Transverse colon (tissue), 4 donors: ENCODE measurements at places on chromosomes 16 and 17. TPM values are rescaled to one million over a fixed set of nuclear protein-coding genes. Genes with fewer than 3 reads are reported as not detected.

GRCh38 chr17:34484193-34484733 lies 95.1 kb upstream of the TMEM132E start:
- H3K4me3 ChIP-seq, result no peak overlapping the region
- no peak for DNase-seq
- no peaks in the 10 kb centered on the region for H3K4me1 ChIP-seq
- peaks cover 16% of the 10 kb centered on the region for H3K27me3 ChIP-seq

The ESRP2 gene
- 87.5 TPM for total RNA-seq

GRCh38 chr16:11117576-11118211 lies 138.3 kb downstream of the SOCS1 start:
- no peaks in the 10 kb centered on the region for H3K36me3 ChIP-seq
- DNase-seq, result no peak
- H3K4me3 ChIP-seq, result no peak overlapping the region
- no peaks in the 10 kb centered on the region for H3K27me3 ChIP-seq
- H3K4me1 ChIP-seq, result no peaks in the 10 kb centered on the region

The UBTF gene
- 60.3 TPM for total RNA-seq

The MT1F gene
- 6.8 TPM for total RNA-seq

The THUMPD1 gene
- total RNA-seq, result 64.8 TPM

The HS3ST4 gene
- not detected for total RNA-seq

DNA sequence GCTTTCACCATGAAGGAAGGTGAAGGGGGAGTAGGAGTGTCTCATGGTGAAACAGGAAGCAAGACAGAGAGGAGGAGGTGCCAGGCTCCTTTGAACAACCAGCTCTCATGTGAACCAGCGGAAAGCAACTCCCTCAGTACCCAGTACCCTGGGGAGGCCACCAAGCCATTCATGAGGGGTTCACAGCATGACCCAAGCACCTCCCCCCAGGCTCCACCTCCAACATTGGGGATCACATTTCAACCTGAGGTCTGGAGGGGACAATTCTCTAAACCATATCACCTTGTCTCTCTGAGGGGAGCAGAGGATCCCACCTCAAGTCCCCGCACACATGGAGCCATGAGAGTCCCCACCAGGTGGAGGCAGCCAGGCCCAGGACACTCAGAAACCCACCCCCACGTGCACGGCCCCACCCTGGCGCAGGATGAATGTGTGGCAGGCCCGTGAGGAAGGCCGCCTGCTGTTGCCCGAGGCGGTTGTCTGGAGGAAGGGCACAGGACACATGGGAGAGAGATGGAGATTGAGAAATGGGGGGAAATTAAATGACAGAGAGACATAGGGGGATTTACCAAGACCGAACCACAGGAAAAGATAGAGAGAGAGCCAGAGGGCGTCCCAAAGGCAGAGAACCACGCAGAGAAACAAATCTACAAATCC lies 85.9 kb downstream of the TMEM132E start:
- no peaks in the 10 kb centered on the region for H3K4me1 ChIP-seq
- DNase-seq, result no peak
- H3K4me3 ChIP-seq, result no peak overlapping the region

The CHST6 gene
- 3.0 TPM for total RNA-seq

The TEX19 gene
- not detected for total RNA-seq

GRCh38 chr17:78735832-78736525 lies 46.1 kb downstream of the CYTH1 start:
- H3K36me3 ChIP-seq, result no peaks in the 10 kb centered on the region
- DNase-seq, result peak; percentile 64
- peak overlapping the region; percentile 91 for H3K27ac ChIP-seq
- peaks cover 27% of the 10 kb centered on the region for H3K4me1 ChIP-seq

- no peak overlapping the region for H3K4me3 ChIP-seq
- no peak for DNase-seq
- no peaks in the 10 kb centered on the region for H3K27me3 ChIP-seq
- peaks cover 31% of the 10 kb centered on the region for H3K4me1 ChIP-seq
Measured at GRCh38 chr17:39352986-39353385, 48.4 kb downstream of the FBXL20 start.

DNA sequence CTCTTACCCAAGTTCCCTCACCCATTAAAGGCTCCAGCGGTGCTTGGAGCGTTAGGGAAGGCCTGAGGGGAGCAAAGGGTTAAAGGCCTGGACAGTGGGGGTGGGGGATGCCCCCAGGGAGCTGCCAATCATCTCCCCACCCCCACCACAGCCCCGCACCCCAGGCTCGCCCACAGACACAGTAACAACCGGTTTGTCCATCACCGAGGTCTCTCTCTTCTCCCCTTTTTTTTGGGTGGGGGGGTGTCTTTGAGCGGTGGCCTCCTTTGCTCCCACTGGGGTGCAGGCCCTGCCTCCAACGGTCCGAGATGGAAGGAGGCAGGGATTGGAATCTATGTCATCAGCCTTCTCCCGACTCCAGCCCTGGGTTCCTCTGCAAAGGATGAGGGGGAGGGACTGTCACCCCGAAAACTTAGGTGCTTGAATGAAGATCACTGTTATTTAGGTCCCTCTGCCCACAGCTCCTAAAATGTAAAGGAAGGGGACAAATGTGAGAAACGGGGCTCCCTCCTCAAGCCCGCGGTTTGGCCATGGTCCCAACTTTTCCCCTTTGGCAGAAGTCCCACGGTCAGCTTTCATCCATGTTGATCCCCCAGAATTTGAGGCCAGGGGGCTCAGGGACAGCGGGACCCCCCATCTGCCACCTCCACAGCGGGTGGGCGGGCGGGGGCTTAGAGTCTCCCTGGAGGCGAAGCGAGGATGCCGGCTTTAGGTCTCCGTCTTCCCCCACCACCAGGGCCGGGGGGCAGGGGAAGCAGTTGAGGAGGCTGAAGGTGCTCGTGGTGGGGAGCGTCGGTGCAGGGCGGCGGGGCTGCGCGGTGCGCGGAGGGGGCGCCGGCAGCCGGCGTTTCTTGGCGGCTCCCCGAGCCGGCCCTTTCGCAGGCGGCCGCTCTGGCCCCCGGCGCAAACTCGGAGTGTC lies 1.7 kb downstream of the EPOP start:
- no peaks in the 10 kb centered on the region for H3K36me3 ChIP-seq
- peaks cover 30% of the 10 kb centered on the region for H3K4me1 ChIP-seq
- peaks cover 83% of the 10 kb centered on the region for H3K27me3 ChIP-seq
- H3K4me3 ChIP-seq, result no peak overlapping the region
- no peak for DNase-seq

The EPN3 gene
- 19.2 TPM for total RNA-seq

- H3K36me3 ChIP-seq, result no peaks in the 10 kb centered on the region
- no peak overlapping the region for H3K4me3 ChIP-seq
- no peak overlapping the region for H3K27ac ChIP-seq
- peaks cover 1% of the 10 kb centered on the region for H3K4me1 ChIP-seq
Measured at GRCh38 chr17:16986391-16986790, 14.5 kb upstream of the TNFRSF13B start.

GRCh38 chr17:82474223-82475010 lies 15.9 kb downstream of the NARF start:
- no peak for DNase-seq
- no peaks in the 10 kb centered on the region for H3K4me1 ChIP-seq
- no peak overlapping the region for H3K4me3 ChIP-seq
- no peaks in the 10 kb centered on the region for H3K27me3 ChIP-seq
- H3K27ac ChIP-seq, result no peak overlapping the region

GRCh38 chr16:15041271-15042004 lies 14.4 kb downstream of the NTAN1 start:
- H3K27me3 ChIP-seq, result no peaks in the 10 kb centered on the region
- no peak overlapping the region for H3K4me3 ChIP-seq
- H3K27ac ChIP-seq, result peak overlapping the region; percentile 2
- peaks cover 12% of the 10 kb centered on the region for H3K4me1 ChIP-seq
- DNase-seq, result peak; percentile 78

GRCh38 chr16:21628772-21629171 lies 23.6 kb downstream of the IGSF6 start:
- H3K36me3 ChIP-seq, result peaks cover 21% of the 10 kb centered on the region
- no peaks in the 10 kb centered on the region for H3K4me1 ChIP-seq
- no peak for DNase-seq
- no peak overlapping the region for H3K27ac ChIP-seq
- H3K4me3 ChIP-seq, result no peak overlapping the region

The CD300E gene
- total RNA-seq, result not detected

The VAT1L gene
- 0.80 TPM for total RNA-seq

The P4HB gene
- 732 TPM for total RNA-seq

- H3K27me3 ChIP-seq, result peaks cover 67% of the 10 kb centered on the region
- peaks cover 13% of the 10 kb centered on the region for H3K4me1 ChIP-seq
- H3K27ac ChIP-seq, result peak overlapping the region; percentile 89
- peak overlapping the region; percentile 60 for H3K4me3 ChIP-seq
- H3K36me3 ChIP-seq, result no peaks in the 10 kb centered on the region
- peak; percentile 63 for DNase-seq
Measured at GRCh38 chr17:48647103-48647962, 21.2 kb upstream of the HOXB9 start.

DNA sequence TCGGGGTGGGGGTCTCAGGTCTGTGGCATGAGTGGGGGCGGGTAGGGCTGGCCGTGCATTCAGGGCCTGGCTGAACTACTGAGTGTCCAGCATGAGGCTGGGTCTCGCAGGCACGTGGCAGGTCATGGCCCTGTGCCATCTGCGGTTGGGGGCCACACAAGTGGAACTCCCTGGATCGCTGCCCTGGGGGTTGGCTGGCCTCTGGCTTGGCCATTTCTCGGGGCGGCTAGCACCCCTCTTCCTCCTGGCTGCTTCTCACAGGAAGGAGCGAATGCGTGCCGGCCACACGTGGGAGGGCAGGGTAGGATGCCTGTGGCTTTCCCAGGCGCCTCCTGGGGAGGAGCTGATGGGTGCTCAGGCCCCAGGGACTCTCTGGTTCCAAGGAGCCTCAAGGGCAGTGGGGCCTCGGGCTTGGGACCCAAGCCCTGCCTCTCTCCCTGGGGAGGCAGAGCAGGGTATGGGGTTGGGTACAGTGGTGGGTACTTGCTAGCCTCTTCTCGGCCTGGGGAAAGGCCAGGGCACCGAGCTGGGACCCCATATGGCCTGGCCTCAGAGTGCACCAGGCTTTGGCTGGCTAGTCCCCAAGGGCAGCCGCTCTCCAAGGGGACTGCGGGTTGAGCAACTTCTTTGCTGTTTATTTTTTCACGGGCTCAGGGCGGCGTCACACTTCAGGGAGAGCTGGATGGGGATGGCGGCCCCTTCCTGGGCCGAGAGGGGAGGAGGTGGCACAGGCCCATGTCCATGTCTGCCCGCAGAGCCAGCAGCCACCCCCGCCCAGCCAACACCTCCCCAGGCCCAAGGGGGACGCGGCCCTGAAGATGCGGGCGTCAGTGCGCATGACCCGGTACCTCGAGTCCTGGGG lies 37.5 kb downstream of the ADCY7 start:
- H3K4me3 ChIP-seq, result no peak overlapping the region
- peaks cover 19% of the 10 kb centered on the region for H3K4me1 ChIP-seq
- DNase-seq, result no peak

- H3K36me3 ChIP-seq, result no peaks in the 10 kb centered on the region
- H3K4me1 ChIP-seq, result peaks cover 11% of the 10 kb centered on the region
- no peak for DNase-seq
- H3K27ac ChIP-seq, result peak overlapping the region; percentile 88
- no peak overlapping the region for H3K4me3 ChIP-seq
Measured at GRCh38 chr17:49690256-49690655, 12.4 kb upstream of the SPOP start.

The TNFRSF13B gene
- total RNA-seq, result not detected

- no peaks in the 10 kb centered on the region for H3K27me3 ChIP-seq
- H3K4me1 ChIP-seq, result no peaks in the 10 kb centered on the region
- no peak overlapping the region for H3K4me3 ChIP-seq
- H3K27ac ChIP-seq, result no peak overlapping the region
- no peaks in the 10 kb centered on the region for H3K36me3 ChIP-seq
- no peak for DNase-seq
Measured at GRCh38 chr16:22736791-22737190, 77.2 kb upstream of the HS3ST2 start.

DNA sequence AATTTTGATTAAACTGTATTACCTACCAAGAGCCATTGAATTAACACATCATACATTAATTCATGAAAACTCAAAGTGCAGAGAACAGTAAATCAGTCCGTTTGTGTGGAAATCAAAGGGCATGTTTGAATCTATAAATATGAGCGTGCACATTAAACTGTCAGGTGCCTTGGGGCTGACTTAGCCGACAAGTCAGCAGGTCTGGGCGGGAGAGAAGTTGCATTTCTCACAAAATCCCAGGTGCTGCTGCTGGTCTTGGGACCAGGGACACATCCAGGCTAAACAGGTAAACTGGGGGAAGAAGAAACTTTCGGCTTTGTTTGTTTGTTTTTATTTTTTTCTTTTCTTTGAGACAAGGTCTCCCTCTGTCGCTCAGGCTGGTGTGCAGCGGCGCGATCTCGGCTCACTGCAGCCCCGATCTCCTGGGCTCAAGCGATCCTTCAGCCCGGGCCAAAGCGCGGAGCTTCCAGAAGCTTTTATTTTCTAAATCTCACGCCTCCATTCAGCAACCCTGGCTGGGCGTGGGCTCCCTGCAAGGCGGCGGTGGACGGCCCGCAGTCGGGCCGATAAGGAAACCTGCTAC lies 213.9 kb downstream of the MRTFB start:
- H3K27ac ChIP-seq, result peak overlapping the region; percentile 91
- peaks cover 10% of the 10 kb centered on the region for H3K4me1 ChIP-seq
- H3K36me3 ChIP-seq, result no peaks in the 10 kb centered on the region
- peak overlapping the region; percentile 89 for H3K4me3 ChIP-seq
- DNase-seq, result peak; percentile 67

- no peaks in the 10 kb centered on the region for H3K27me3 ChIP-seq
- H3K4me1 ChIP-seq, result no peaks in the 10 kb centered on the region
- no peak overlapping the region for H3K27ac ChIP-seq
Measured at GRCh38 chr17:63405741-63406261, 40.3 kb downstream of the CYB561 start.

DNA sequence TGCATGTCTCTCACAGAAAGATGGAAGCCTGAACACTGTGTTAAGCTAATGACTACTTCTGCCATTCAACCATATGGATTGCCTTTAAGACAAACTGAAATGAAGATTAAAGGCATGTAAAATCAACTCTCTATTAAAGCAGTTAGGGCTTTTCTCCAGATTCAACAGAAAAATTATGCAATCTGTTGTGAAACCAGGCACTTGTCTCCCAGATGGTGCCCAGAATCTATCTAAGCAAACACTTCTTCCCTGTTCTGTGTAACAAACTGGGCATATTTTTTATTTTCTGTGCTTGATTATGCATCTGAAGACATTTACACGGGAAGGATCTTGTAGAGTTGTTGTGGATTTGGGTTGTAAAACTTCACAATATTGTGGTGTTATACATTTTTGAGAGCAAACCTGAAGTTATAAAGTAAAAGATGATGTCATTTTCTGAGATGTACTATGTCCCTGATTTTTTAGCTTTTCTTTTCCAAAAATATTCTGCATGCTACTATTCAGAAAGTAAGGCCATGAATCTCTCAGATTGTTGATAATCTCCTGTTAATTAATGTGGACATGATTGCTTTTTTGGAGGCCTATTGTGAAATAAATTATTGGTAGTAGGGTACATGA lies 1550.3 kb downstream of the CDH8 start:
- H3K4me3 ChIP-seq, result no peak overlapping the region
- no peaks in the 10 kb centered on the region for H3K36me3 ChIP-seq
- no peaks in the 10 kb centered on the region for H3K27me3 ChIP-seq
- H3K27ac ChIP-seq, result no peak overlapping the region
- H3K4me1 ChIP-seq, result no peaks in the 10 kb centered on the region
- no peak for DNase-seq

GRCh38 chr16:8956265-8957062 lies 7.2 kb downstream of the USP7 start:
- H3K36me3 ChIP-seq, result no peaks in the 10 kb centered on the region
- H3K27ac ChIP-seq, result peak overlapping the region; percentile 89
- H3K4me1 ChIP-seq, result peaks cover 92% of the 10 kb centered on the region
- H3K27me3 ChIP-seq, result no peaks in the 10 kb centered on the region
- no peak overlapping the region for H3K4me3 ChIP-seq
- DNase-seq, result no peak

The IL17C gene
- not detected for total RNA-seq

The USH1G gene
- not detected for total RNA-seq

- no peak overlapping the region for H3K4me3 ChIP-seq
- peaks cover 33% of the 10 kb centered on the region for H3K4me1 ChIP-seq
- no peaks in the 10 kb centered on the region for H3K36me3 ChIP-seq
- DNase-seq, result no peak
Measured at GRCh38 chr16:25011891-25012514, 3.2 kb downstream of the ARHGAP17 start.
